ENCODE measurements at places on chromosomes 2 and 18.

DNA sequence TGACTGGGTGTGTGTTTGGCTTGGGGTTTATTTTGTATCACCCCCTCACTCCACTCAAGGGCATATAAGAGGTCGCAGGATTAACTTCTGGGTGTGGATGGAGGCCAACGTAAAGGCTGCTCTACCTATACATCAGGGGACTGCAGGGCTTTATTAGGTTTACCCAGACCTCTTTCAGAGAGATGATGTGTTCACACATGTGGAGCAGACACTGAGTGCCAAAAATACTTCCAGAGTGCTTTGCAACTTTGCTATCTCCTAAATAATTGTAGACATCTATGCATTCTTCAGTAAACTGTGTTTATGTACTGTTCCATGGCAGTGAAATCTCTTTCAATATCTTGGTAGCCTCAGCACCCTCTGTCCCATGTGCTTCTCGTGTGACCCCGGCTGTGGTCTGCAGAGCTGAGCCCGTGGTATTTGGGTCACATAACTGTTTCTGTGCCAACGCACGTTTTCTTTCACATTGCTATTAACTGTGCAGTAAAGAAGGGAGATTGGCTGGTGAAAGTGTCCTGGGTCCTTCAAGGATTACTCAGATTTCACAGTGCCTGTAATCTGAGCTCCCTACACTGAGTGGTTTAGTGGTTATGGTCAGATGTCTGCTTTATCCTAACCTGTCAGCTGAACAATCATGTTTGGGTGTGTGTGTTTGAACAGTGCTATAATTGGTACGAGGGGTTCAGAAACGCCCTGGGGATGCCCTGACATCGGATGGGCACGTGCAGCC is 208.1 kb downstream of the VAPA start:
- DNase-seq = no peak

GRCh38 chr2:235614176-235614860 is 120.5 kb downstream of the AGAP1 start:
- no peak for DNase-seq

DNA sequence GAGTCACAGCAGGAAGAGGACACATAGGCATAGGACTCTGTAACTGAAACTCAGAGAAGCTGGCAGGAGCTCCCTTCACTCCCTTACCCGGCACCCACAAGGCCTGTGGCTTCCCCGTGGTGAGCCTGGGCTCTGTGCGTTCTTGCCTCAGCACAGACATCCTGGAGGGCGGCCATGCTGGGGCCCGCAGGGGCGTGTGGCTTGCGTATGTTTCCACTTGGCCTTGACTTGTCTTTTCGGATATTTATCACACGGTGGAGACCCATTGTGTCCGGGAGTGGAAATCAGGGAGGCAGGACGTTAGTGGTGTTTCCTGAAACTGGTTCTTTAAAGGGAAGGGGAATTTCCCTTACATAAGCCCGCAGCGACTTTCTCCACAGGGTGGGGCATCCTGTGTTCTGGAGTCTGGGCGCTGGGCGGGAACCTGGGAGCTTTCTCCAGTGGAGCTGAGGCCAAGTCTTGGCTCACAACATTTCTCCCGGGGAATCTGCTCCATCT is 49.9 kb upstream of the EML6 start:
- no peak for DNase-seq

DNA sequence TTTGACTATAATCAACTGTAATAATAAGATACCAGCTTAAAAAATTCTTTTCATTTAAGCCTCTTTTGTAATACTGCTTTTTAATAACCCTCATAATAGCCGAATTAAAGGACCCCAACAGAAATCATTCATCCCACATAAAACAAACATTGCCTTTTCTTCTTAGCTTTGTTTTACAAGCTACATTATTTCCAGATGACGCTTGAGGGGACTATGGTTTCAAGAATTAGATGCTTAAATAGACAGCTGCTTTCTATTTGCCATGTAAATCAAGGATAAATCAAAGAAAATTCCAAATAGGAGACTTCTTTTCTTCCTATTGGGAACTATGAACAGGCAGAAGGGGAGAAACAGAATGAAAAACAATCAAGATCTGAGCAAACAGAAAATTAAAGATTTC is 200.7 kb upstream of the SMAD7 start:
- no peak for DNase-seq

- DNase-seq = no peak
Measured at GRCh38 chr2:159798376-159798725, 343 bp upstream of the CD302 start.

DNA sequence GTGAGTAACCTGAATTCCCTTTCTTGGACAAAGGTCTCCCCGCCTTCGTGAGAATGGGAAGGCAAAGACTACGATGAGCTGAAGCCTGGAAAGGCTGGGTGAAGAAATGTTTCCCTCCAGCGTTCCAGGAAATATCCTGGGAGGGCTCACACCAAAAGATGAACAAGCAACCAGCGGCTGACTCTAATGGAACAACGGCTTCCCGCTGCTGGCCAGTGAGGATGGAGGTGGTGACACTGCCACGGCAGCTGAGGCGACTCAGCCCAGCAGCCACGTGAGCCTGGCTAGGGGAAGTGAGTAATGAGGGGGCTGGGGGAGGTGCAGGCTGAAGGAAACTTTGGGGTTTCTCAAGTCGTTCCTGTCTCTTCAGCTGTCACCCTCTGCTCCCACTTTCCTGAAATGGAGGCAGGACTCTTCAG is 105.0 kb upstream of the SMAD7 start:
- DNase-seq = no peak

- no peak for DNase-seq
Measured at GRCh38 chr2:165839610-165840009, 45.6 kb upstream of the GALNT3 start.

- no peak for DNase-seq
Measured at GRCh38 chr2:175064797-175065196, 59.6 kb upstream of the CHN1 start.

- no peak for DNase-seq
Measured at GRCh38 chr2:32752205-32752604, 124.4 kb downstream of the TTC27 start.

All from cerebellar nuclear complex (tissue), 1 donor.